HFF-Myc (cell line): ENCODE measurements at places on chromosomes 2 and 18.
A peak's percentile ranks its signal among the peaks of the same experiment; 100 is the strongest.

DNA sequence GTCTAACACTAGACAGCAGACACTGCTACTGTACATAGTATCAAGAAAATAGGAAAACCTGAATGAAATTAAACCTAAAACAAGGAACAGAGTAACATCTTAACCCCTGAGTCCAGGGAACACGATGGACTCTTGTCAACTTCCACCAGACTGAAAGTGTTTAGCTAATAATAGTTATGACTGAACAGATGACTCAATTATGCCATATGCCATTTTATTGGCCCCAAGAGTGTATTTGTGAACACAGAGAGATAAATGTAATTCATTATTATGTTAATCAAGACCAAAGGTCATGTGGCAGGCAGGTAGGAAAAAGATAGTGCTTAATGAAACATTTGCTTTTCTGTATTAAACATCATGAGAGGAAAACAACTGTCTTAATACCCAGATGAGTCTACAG is 58.0 kb downstream of the NYAP2 start:
- DNase-seq = no peak

DNA sequence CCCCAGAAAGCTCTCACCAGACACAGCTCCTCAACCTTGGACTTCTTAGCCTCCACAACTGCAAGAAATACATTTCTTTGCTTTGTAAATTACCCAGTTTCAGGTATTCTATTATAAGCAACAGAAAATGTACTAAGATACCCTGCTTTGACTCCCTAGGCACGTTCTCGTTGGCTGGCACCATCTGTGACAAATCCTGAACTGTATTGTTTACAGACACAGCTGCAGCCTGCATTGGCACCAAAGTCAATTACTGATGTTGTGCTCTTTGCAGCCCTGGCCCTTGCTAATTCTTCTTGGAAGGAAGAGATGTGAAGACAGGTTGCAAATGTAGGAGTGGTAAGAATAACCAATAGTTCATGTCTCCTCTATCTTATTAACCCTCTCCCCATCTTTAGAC is 72.7 kb upstream of the FAM136A start:
- DNase-seq = no peak

DNA sequence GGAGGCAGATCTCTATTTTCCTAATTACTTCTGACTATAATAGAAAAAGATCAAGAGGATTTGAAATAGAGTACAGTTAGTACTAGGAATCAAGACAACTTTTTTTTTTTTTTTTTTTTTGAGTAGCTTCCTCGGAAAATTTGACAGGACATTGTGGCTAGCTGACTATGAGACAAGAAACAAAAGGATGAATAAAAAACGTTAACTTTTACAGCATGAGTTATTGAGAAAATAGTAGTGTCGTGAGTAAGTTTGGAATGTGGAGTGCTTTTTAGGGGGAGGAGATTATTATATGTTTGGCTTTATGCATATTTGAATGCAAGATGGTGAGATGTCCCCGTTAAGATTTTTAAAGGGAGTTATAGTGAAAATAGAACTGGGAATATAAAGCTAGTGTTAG is 27.7 kb upstream of the CPS1 start:
- DNase-seq = no peak

DNA sequence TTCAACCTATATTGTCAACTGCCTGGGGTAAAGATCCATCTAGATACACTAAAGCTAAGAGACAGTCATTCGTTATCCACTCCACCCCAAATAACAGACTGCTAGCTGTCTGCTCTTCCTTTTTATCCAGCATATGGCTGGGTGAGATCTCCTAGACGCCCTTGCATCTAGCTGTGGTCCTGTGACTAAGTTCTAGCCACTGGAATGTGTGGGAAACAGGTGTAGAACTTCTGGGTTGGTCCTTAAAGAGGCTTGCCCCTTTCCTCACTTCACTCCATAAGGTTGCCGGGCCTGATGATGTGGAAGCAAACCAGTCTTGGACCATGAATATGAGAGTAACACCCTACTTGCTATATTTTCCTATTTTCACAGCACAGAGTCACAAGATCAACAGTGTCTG is 3.2 kb downstream of the COA5 start:
- DNase-seq = no peak

DNA sequence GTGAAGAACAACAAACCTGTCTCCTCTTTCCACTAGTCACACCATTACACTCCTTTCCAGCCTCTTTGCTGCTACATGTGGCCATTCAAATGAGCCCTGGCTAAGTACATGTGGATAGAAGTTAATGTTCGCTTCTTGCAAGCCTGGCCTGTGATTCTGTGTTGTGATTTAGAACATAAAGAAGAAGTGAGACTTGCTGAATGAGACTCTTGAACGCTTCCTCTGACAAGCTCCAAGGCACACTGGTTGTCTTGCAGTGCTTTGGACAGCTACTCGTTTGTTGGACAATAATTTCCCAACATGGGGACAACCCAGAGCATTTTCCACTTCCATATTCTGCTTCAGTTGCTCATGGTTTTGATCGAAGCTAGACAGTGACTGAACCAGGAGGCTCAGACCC is 57.3 kb downstream of the CCDC74A start:
- DNase-seq = no peak

- DNase-seq = peak; percentile 36
Measured at GRCh38 chr2:138267161-138267901, 234.2 kb upstream of the SPOPL start.
